Omental fat pad (tissue), 4 donors: ENCODE measurements at places on chromosomes 5 and 9.

- no peak for DNase-seq
Observed at GRCh38 chr5:134784946-134785620, 26.5 kb downstream of the DDX46 start.

GRCh38 chr9:113255438-113255837 lies 19.9 kb downstream of the CDC26 start:
- no peak for DNase-seq

- no peak for DNase-seq
Observed at GRCh38 chr5:98570661-98571191, 202.7 kb upstream of the RGMB start.

DNA sequence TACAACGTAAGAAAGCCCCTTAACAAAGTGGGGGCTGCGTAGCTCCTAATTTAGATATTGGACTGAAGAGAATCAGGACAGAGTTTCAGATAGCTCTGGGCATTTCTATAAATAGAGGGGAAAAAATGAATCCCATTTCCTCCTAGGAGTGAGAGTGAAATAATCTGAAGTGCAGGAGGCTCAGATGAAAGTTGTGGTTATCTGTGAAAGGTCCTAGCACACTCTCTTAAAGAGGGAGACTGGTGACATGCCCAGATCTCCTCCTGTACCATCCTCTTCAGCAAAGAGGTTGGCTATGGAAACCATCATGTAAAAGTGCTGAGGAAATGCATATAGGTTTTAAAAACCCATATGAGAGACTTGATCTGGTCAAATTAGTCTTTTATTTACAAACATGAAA lies 143.4 kb downstream of the GABRB2 start:
- DNase-seq, result no peak

GRCh38 chr9:116101516-116101915 lies 52.1 kb upstream of the PAPPA start:
- no peak for DNase-seq

- DNase-seq, result no peak
Observed at GRCh38 chr5:137344723-137345322, 154.3 kb downstream of the SPOCK1 start.

- no peak for DNase-seq
Observed at GRCh38 chr9:550333-550732, 291.2 kb upstream of the DMRT1 start.

DNA sequence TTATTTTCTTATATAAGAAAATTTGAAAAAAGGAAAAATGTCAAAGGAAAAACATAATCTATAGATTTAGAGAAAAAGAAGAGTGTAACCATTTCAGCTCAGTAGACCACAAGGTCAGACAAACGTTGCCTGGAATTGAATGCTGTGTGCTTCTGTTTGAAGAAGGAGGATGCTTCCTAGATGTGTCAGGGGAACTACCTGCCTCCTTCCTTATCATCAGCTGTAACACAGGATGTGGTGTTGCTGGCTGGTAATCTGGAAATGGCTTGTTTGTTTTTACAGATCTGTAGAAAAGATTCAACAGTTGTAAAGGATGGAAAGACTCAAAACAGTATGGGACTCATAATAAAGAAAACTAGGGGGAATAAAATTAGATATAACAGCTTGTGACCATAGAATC lies 160.7 kb upstream of the MEF2C start:
- no peak for DNase-seq

GRCh38 chr9:70080481-70081119 lies 37.0 kb downstream of the MAMDC2 start:
- no peak for DNase-seq

GRCh38 chr5:15621094-15621493 lies 121.1 kb downstream of the FBXL7 start:
- DNase-seq, result no peak

DNA sequence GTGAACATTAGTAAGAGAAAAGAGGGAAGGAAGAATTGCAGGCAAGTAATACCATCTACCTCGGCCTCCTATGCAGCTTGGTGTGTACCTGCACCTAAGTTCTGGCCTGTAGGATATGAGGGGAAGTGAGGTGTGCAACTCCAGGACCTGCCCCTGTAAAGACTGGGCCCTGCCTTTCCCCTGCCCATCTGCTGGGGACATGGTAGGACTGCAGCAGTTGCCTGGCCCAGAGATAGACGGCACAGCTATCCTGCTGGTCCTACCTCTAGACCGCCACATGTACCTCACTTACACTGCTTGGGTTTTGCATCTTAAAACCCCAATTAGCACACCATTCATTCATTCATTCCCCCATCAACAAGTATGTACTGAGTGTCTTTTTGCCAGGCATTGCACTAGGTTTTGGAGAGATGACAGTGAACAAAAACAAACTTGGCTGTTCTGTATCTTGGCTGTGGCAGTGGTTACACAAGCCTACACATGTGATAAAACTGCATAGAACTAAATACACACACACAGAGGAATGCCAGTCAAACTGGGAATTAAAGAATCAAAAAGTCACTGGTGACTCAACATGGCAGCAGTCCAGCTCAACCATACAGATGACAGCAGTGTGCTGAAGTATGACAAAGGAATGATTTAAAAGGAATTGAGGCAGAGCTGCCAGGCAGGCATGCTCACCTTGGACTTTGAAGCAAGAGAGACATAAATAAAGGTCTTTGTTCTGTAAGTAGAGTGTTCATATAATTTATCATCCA lies 23.3 kb upstream of the MGAT1 start:
- no peak for DNase-seq

DNA sequence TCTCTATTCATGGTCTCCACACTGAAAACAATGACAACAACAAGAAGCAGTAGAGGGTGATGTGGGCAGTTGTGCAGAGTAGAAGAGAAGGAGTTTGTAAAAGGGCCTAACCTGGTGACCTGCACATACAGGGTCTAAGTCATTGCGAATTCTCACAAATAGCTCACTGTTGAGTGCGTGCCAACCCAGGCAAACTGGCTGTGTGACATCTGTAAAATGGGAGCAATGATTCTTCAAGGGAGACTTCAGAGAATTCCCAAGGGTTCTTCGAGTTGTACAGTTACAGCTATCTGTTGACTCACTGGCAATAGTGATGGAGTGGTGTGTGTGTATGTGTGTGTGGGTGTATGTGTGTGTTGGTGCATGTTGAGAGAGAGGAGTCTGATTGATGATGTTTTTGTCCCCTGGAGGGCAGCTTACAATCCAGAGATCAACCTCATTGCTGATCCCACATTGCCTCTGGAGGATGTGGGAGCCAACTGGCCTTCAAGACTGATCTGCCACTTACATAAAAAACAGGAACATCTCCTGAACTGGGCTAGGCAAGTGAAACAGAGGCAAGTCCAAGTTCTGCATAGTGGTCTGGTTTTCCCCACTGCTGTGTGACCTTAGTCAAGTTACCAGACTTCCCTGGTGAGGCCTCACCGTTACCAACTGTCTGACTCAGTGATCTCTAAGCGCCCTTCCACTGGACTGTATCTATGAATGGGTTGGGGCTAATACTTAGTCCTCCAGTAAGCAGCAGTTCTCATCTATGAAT lies 3.2 kb downstream of the FAT2 start:
- no peak for DNase-seq

DNA sequence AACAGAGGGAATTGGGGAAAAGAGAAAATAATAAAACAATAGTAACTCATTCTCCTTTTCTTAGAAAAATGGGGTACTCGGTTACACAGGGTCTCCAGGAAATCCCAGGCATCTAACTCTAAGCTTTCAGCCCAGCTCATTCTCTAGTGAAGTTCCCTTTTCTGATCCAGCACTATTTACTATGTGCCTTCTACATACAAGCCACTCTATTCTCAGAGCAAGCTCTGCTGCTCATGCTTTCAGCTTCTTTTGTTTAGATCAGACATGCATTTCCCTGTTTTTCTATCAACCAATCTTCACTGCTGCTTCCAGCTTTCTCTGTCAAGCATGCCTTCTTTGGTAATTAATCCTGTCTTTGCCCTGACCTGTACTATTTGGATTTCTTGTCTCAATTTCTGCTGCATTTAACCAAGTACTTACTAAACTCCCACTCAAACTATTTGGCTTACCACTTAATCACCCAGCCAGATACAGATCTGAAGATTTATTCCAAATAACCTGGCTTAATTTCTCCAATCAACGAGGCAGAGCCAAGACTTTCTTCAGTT lies 25.3 kb downstream of the OSMR start:
- no peak for DNase-seq

DNA sequence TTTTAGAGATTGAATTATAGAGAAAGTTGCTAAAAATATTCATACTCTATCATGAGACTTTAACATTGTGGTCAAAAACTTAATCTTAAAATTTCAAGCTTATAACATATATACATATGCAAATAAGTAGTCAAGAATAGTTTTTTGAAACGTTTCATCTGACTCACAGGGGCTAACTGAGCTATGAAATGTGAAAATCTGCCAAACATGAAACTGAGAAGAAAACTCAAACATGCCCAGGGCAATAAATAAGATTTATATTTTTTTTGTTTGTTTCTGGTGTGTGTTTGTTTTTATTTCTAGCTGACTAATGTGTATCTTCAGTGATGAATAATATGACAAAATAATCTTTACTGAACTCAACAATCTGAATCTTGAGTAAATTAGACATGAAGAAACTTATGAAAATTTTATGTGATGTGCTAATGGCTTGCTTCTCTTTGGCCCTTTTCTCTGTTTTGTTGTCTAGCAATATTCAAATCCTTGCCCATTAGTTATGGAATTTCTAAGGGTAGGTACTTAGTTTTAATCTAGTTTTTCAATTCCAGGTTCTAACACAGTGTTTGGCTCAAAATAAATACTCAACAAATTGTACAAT lies 99.9 kb downstream of the FAM174A start:
- DNase-seq, result no peak

DNA sequence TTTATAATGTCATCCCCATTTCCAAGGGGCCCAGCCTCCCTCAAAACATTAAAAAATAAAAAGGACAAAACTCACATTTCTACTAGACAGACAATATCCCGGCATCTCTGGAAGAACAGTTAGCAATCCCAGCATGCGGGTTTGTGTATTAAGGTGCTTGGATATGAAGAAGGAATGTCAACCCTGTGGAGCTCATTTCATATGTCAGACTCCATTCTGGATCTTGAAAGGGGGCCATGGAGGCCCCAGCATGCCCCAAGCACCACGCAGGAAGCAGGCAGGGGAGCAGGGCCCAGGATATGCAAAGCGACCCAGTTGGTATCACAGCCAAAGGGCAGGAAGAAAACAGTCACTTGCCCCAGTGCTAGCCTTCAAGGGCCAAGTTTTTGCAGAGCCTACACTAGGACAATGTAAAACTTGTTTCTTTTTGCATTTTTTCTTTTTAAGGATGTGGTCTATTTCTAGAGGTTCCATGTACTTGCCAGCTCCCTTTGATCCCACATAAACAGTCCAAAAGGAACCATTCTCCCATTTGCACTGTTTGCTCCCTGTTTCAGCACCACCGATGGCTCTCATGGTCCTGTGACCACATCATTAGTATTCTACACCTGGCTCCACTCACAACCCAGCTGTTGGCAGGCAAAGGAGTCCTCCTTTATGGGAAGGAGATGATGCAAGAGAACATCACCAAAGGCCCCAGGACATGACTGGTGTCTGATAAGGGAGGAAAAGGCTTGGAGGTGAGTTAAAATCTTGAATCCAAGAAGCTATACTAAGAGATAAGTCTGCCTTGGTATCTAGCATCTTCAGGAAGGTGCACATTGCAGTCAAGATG lies 58.3 kb downstream of the FGF1 start:
- no peak for DNase-seq

DNA sequence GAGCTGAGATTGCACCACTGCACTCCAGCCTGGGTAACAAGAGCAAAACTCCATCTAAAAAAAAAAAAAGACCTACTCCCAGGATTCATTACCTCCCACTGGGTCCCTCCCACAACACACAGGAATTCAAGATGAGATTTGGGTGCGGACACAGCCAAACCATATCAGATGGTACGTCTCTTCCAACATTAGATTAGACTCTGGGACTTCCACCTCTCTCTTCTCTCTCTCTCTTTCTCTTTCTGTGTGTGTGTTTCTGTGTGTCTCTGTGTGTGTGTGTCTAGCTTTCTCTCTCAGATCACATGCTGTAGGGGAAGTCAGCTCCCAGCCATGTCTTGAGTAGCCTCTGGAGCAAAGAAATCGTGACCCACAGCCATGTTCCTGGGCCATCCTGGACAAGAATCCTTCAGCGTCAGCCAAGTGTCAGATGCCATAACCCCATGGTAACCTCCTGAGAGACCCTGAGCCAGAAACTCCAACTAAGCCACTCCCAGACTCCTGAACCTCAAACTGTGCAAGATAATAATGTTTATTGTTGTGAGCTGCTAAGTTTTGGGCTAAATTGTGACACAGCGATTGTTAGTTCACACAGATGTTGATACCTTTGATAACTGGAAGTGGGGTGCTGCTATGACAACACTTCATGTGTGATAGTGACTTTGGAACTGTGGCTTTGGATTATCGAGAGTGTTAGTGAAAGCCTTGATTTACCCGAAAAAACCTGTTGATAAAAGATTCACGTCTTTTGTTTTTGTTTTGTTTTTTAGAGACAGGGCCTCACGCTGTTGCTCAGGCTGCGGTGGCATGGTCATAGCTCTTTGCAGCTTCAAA lies 4.1 kb upstream of the CMBL start:
- no peak for DNase-seq

- DNase-seq, result no peak
Observed at GRCh38 chr5:82512025-82512424, 233.9 kb upstream of the RPS23 start.

DNA sequence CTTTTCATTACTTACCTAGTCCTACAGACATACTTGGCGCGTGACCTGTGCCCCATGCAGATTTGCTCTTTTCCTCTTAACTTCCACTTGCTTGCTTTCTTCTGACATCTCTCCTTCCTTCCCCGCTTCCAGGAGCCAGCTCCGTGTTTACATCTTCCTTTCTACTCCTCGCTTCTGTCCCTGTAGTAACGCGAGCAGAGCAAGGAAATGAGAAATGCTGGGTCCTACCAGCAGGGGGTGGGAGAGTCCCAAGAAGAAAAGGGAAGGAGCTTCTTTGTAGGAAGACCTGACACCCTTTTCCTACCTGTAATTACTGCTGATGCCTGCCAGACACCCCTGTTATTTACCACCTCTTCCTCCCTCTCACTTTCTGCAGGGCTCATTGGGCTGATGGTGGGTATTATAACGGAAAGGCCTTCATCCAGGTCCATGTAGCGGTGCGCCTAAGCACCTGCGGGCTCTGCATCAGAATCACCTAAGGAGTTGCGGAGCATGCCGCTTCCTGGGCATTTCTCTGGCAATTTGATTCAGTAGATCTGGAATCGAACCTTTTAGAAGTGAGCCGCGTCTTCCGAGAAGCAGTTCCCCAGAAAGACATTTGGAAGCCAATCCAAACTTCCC lies 1260.8 kb upstream of the WWC1 start:
- no peak for DNase-seq

DNA sequence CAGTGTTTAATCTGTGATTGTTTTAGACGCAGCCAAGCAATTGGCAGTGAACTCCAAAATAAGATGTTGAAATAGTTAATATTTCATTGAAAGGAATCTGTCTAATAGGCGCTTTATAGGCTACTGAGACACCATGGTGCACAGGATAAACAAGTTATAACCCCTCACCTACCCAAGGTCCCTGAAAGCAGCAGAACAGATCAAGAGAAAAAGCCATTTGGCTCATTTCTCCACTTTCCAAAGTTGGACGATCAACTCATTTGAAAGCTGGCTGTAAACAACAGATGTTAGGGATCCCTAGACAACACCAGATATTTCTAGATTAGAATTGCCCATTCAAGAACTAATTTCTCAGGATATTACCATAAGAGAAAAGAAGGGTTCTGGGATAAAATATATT lies 4.9 kb downstream of the PUM3 start:
- DNase-seq, result no peak
